Placental pericyte (primary cell): ENCODE measurements at places on chromosomes 1 and 21. TPM values are rescaled to one million over a fixed set of nuclear protein-coding genes. Genes with fewer than 3 reads are reported as not detected.

Gene OVAAL
- not detected in 2 replicates for total RNA-seq

Gene CFHR5
- not detected in 2 replicates for total RNA-seq

Gene IFNGR2
- total RNA-seq, result 48.4 and 117 TPM in 2 replicates

Gene SNRNP40
- 67.8 and 141 TPM in 2 replicates for total RNA-seq

Gene PAX7
- total RNA-seq, result not detected in 2 replicates

Gene PALMD
- 1.4 TPM in 1 of 2 replicates, not detected in the other for total RNA-seq

Gene TRIM62
- total RNA-seq, result 5.0 and 6.3 TPM in 2 replicates

Gene HCRTR1
- total RNA-seq, result not detected in 2 replicates

Gene COL8A2
- 5.0 and 6.7 TPM in 2 replicates for total RNA-seq

Gene SPRR1A
- total RNA-seq, result not detected in 2 replicates

Gene OR2M3
- under 0.01 TPM in 1 of 2 replicates, not detected in the other for total RNA-seq

Gene ERG
- total RNA-seq, result 0.29 and 0.66 TPM in 2 replicates

Gene DNAJC28
- 0.86 and 1.8 TPM in 2 replicates for total RNA-seq

Gene GPR161
- total RNA-seq, result 8.3 and 17.2 TPM in 2 replicates

Gene OR2G6
- total RNA-seq, result under 0.01 TPM in 1 of 2 replicates, not detected in the other

Gene ERMAP
- 11.3 and 22.1 TPM in 2 replicates for total RNA-seq

Gene MACO1
- total RNA-seq, result 21.9 and 28.4 TPM in 2 replicates

Gene KCNJ15
- total RNA-seq, result 1.8 and 6.0 TPM in 2 replicates

Gene ACTN2
- not detected in 2 replicates for total RNA-seq

Gene LCE2A
- 0.57 TPM in 1 of 2 replicates, not detected in the other for total RNA-seq

Gene VWA5B1
- not detected in 2 replicates for total RNA-seq

Gene G0S2
- total RNA-seq, result 53.2 and 78.7 TPM in 2 replicates

Gene SLC45A1
- 1.8 and 1.9 TPM in 2 replicates for total RNA-seq

Gene CR2
- total RNA-seq, result not detected in 2 replicates

Gene CRYBG2
- total RNA-seq, result under 0.01 TPM in 1 of 2 replicates, not detected in the other

Gene GCSAML
- under 0.01 TPM in 2 replicates for total RNA-seq

Gene UBE2U
- 0.29 TPM in 1 of 2 replicates, not detected in the other for total RNA-seq

Gene AMY1C
- not detected in 2 replicates for total RNA-seq

Gene ELF3
- total RNA-seq, result 0.29 and 5.3 TPM in 2 replicates

Gene PBX1
- total RNA-seq, result 36.5 and 70.7 TPM in 2 replicates

Gene SPRR5
- total RNA-seq, result not detected in 2 replicates

Gene AMPD1
- total RNA-seq, result not detected in 2 replicates
